ENCODE measurements at places on chromosomes 16 and 17. TPM values are rescaled to one million over a fixed set of nuclear protein-coding genes. Genes with fewer than 3 reads are reported as not detected.

Gene DHX58
- total RNA-seq, result 27.0 TPM

Gene PYY
- total RNA-seq, result not detected

Gene SLC12A3
- not detected for total RNA-seq

Gene UQCRC2
- 19.4 TPM for total RNA-seq

Gene IL4R
- total RNA-seq, result 14.9 TPM

Gene SYT17
- 15.1 TPM for total RNA-seq

Gene ALOX12B
- not detected for total RNA-seq

Gene COX4I1
- 914 TPM for total RNA-seq

Gene PRDM7
- total RNA-seq, result not detected

Gene ALKBH5
- 43.2 TPM for total RNA-seq
